ENCODE measurements at places on chromosomes 2 and 18. TPM values are rescaled to one million over a fixed set of nuclear protein-coding genes. Genes with fewer than 3 reads are reported as not detected.
A peak's percentile ranks its signal among the peaks of the same experiment; 100 is the strongest.

DNA sequence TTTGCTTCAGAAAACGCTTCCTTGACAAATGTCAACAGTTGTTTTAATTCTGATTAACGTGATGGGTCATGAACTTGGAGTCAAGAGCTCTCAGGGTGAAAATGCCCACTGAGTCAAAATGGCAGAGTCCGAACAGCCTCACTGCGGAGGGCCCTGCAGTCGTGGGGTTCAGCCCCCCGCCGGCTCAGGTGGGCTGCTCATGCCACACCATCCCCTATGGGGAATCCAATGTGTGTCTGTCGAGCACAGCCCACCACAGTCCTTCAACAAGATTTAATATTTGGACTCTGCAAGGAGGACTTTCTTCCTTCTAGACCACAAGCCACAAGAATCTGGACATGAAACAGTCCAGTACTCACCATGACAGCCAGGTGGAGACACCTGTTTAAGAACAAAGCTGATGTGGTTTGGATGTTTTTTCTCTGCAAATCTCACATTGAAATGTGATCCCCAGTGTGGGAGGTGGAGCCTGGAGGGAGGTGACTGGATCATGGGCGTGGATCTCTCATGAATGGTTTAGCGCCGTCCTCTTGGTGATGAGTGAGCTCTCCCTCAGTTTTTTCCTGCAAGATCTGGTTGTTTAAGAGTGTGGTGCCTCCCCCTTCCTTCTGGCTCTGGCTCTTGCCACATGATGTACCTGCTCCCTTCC is 201.0 kb downstream of the NDUFA10 start:
- peak; percentile 31 for DNase-seq

- peak; percentile 46 for DNase-seq
These were observed 104.7 kb downstream of the ALK start for GRCh38 chr2:29816651-29817050.

DNA sequence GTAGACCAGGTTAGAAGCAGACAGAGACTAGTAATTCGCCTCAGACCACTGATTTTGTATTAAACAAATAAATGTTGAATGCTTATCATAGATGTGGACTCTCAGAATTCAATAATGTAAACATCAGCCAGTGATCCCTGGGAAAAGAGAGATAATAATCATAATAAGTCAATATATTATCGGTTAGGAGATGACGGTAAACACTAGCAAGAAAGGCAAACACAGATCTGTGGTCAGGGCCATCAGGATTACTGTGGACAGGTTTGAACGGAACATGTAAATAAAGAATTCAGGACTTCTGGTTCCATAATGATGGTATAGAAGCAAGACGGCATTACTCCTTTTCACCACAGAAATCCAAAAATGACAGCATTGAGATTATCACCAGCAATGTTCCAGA is 861.6 kb downstream of the CBLN2 start:
- no peak for DNase-seq

DNA sequence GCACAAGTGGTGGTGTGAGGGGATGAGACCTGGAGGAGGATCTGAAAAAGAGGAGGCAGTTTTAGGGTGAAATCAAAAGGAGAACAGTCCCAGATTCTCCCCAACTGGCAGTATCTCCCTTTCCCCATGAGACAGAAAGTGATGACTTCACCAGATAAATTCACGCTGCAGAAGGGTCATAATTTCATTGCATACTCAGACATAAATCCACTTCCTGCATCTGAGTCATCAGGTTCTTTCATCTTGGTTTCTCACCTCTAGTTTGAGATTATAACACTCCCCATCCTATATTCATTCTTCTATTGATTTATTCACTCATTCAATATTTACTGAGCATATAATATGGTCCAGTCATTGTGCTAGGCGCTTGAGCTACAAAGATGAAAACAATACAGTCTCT is 64.7 kb downstream of the CCDC148 start:
- DNase-seq = no peak

- DNase-seq = peak; percentile 50
These were observed 32.9 kb downstream of the MBP start for GRCh38 chr18:77099485-77100370.

Gene GAD1
- 4.1 TPM for polyA plus RNA-seq

- no peak for DNase-seq
These were observed 40.8 kb downstream of the PRPF40A start for GRCh38 chr2:152676461-152676860.

GRCh38 chr2:152815634-152816257 is 97.3 kb downstream of the ARL6IP6 start:
- DNase-seq = no peak

DNA sequence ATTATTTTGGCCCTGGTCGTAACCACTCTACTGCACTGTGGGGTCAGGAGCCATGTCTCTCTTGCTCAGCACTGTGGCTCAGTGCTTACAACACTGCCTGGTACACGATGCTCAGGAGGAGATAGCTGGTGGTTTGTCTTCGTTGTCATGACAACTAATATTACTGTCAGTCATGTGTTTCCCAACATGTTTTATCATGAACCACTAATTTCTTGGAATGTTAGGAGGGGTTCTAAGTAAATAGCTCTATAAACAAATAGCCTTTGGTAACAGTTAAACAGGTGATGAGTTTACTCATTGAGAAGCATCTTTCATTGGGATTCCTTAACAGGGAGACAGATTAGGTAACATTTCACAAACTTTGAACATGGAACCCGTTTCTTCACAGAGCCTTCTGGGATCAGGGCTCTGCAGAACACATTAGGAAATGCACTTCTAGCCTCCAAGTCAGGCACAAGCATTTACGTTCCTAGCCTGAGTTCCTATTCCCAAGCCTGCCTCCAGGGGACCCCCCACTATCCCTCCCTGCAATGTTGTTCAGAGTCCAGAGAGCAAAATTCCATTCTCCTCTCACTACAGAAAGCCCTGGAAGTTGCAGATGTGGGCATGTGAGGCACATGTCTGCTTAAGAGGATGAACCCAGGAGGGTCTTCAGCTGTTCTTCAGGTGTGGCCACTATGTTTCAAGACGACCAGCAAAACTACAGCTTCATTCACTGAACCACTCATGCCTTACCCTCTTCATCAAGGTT is 6.4 kb upstream of the RBM44 start:
- DNase-seq = no peak

DNA sequence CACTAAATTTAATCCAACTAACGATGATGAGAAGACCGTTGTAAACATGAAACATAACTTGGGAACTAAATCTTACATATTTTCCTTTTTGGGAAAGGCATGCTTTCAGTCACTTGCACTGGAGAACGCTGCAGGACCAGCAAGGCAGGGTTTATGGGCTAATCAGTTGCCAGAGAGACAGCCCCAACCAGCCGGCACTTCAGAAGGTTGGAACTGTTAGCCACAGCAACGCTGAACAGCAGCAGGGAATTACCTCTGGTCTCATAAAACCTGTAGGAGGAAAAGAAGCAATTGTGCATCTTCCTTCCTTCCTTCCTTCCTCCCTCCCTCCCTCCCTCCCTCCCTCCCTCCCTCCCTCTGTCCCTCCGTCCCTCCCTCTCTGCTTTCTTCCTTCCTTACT is 33.9 kb upstream of the SIX2 start:
- DNase-seq = peak; percentile 39

DNA sequence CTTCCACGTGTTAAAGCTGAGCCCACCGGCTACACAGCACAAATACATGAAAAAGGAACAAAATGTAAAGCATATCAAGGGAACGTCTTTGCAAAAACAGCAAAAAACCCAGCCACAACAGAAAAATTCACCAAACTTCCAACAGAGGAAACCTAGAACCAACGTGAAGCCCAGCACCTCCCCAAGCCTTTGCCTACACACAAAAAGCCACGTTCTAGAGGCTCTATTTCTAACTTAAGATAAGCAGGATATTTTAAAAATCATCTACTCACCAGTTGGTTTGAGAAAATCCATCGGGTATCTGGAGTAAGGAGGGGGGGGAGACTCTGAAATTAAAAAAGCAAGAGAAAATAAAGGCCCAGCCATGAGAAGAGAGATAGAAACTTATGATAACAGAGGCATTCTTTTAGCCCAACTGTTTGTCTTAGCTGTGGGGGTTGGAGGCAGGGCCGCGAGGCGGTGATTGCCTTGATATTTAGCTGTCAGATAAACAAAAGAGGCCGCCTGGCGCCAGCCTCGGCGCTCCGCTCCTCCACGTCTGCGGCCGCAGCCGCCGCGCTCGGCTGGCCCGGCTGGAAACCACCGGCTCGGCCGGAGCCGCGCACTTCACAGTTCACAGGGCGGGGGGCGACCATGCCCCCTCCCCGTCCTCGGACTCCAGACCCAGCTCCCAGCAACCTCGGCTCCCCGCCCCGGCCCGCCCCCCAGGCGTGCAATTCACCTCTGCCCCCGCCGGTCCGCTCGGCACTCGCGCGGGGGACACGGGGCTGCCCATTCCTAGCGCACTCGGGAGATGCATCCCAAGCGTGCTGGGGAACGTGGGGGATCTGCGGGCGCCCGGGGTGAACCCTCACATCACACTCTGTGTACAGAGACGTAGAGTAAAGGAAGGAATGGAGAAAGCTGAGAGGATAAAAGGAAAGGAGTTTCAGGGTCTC is 2.4 kb downstream of the SMAD7 start:
- peak; percentile 88 for DNase-seq

Gene POTEI
- polyA plus RNA-seq = not detected

DNA sequence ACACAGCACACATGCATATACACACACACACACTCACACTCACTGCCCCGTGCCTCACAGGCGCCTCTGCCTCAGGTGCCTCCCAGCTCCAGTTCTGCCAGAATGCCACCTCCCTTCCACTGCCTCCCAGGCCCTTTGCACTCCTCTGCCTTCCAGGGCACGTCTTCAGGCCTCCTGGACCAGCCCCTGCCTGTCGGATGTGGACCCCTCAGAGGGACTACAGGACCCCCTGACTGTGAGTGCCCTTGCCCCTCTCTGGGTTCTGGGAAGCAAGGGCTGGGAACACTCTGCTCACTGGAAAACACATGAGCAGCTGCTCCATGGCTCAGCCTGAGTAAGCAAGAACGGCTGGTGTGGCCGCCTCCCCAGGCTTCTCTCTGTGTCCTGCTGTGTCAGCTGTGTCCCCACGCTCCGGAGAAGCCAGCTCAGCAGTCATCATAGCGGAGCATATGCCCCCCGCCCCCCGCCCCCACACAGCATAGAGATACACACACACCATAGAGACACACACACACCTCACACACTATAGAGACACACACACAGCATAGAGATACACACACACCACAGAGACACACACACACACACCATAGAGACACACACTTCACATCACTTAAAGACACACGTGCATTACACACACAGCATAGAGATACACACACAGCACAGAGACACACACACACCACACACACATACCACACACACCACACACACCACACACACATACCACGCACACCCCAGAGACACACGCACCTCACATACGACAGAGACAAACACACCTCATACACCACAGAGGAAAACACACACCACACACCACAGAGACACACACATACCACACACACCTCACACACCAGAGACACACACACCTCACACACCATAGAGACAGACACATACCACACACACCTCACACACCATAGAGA is 271.3 kb downstream of the CYRIA start:
- peak; percentile 82 for DNase-seq

Gene KIAA2012
- polyA plus RNA-seq = not detected

GRCh38 chr18:58314284-58314683 is 270.3 kb downstream of the NEDD4L start:
- no peak for DNase-seq

DNA sequence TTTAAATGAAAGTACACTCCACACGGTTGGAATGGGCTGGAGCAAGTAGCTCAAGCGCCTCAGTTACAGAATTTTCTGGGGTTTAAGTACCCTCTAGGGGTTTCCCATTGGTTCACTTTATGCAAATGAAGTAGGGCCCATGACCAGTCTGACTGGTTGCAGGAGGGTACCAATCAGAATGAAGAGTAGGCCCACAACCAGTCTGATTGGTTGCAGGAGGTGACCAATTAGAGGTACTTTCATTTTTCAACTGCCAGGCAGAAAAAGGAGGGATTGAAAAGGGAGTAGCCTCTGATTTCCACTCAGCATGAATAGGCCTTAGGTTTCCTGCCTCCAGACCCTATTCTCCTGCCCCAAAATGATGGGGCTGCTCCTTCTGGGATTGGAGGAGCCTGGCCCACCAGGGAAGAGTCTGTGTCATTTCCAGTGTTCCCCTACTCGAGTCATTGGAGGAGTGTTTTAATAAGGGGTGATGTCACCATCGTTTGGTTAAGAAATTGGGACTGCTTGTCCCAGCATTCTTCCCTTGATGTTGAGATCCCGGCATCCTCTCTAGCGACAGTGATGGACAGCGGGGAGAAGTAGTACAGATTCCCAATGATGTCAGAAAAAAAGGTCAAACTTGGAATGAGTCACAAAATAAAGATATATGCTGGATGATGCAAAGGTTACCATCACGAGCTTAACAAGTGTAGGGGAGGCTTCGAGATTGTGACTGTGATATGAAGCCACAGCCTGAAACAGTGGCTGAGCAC is 210.4 kb downstream of the SH3BP4 start:
- DNase-seq = no peak

Gene CFAP53
- 3.9 TPM for polyA plus RNA-seq

GRCh38 chr18:73752965-73753364 is 394.7 kb downstream of the FBXO15 start:
- DNase-seq = no peak

DNA sequence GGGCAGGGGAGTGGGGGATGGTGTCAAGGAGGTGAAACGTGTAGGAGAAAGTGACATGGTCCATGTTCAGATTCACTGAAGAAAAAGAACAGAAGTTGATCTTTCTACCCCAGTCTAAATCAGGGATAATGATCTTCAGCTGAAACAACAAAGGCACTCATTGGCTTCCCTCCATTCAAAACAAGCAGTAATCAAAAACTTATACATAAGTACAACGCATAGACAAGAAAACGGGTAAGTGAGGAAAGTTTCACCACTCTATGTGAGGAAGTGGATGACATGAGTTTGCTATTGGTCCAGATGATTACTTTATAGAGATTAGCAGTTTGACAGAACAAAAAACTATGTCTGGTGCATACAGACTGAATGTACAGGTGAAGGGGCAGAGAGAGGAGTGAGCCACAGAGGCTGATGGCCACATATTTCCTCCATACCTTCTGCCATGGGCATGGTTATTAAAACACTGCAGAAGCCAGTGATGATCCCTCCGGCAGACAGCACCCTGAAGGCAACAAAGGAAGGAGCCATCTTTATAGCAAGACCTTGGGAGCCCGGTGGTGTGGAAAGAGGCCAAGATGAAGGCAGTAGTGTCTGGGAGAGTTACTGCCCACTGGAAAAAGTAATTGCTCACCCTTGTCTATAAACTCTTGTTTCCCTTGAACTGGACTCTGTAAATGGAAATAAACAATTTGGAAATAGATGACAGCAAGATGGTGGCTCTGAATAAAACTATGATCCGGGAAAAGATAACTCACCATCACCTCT is 57.7 kb downstream of the SLC25A12 start:
- DNase-seq = no peak

Gene ACTG2
- 6.6 TPM for polyA plus RNA-seq
